Spinal cord (tissue), 10 donors: ENCODE measurements at places on chromosomes 16 and 17. TPM values are rescaled to one million over a fixed set of nuclear protein-coding genes. Genes with fewer than 3 reads are reported as not detected.

The CDRT4 gene
- 6.7 TPM for total RNA-seq

The LPCAT2 gene
- total RNA-seq = 33.6 TPM

The SPNS3 gene
- 0.83 TPM for total RNA-seq

The CRYM gene
- 7.6 TPM for total RNA-seq

The SMG6 gene
- 46.3 TPM for total RNA-seq

The CD300LB gene
- 0.30 TPM for total RNA-seq

The KRT12 gene
- total RNA-seq = not detected

The PIRT gene
- total RNA-seq = 7.3 TPM

The CHST4 gene
- 0.50 TPM for total RNA-seq

The PDE6G gene
- 3.7 TPM for total RNA-seq

The ITGB4 gene
- 24.0 TPM for total RNA-seq

The ABCC12 gene
- 0.11 TPM for total RNA-seq

The NEURL4 gene
- total RNA-seq = 28.6 TPM

The VAT1L gene
- 79.7 TPM for total RNA-seq

The ITGAD gene
- total RNA-seq = not detected

The GNAO1 gene
- total RNA-seq = 34.4 TPM

The TEX19 gene
- not detected for total RNA-seq

The TNP2 gene
- not detected for total RNA-seq

The ZNF750 gene
- total RNA-seq = not detected

The LIMD2 gene
- total RNA-seq = 8.8 TPM

The CES3 gene
- 2.1 TPM for total RNA-seq

The TENT4B gene
- total RNA-seq = 11.1 TPM

The FBXO39 gene
- total RNA-seq = not detected

The CEP295NL gene
- 3.1 TPM for total RNA-seq

The SNX11 gene
- 13.4 TPM for total RNA-seq

The ABCA10 gene
- total RNA-seq = 21.4 TPM

The LRRC37A gene
- 3.3 TPM for total RNA-seq

The SKAP1 gene
- 4.4 TPM for total RNA-seq

The SLFN12 gene
- total RNA-seq = 18.5 TPM

The GLYR1 gene
- total RNA-seq = 52.5 TPM

The KRTAP17-1 gene
- not detected for total RNA-seq

The C16orf86 gene
- 2.8 TPM for total RNA-seq

The PLD2 gene
- total RNA-seq = 14.2 TPM
